ENCODE measurements at places on chromosomes 7 and 10.

GRCh38 chr10:121059351-121059750 lies 208.2 kb downstream of the WDR11 start:
- no peak for DNase-seq

GRCh38 chr10:101321073-101321472 lies 32.9 kb upstream of the BTRC start:
- DNase-seq: no peak

DNA sequence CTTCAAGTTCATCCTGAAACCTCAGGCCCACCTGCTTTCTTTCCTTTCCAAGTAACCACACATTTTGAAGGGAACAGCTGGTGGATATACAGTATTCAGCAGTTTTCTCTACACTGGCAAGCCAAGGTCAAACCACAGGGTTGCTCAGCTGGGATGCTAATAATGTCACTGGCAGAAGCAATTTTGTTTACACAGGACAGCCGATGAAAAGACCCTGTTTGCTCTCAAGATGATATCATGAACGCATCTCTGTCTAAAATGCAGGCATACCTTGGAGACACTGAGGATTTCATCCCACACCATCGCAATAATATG lies 186.2 kb downstream of the USP6NL start:
- no peak for DNase-seq

- DNase-seq: no peak
Observed at GRCh38 chr10:4767033-4767814, 58.8 kb upstream of the AKR1E2 start.

GRCh38 chr7:95246831-95247370 lies 77.4 kb downstream of the PON1 start:
- no peak for DNase-seq

DNA sequence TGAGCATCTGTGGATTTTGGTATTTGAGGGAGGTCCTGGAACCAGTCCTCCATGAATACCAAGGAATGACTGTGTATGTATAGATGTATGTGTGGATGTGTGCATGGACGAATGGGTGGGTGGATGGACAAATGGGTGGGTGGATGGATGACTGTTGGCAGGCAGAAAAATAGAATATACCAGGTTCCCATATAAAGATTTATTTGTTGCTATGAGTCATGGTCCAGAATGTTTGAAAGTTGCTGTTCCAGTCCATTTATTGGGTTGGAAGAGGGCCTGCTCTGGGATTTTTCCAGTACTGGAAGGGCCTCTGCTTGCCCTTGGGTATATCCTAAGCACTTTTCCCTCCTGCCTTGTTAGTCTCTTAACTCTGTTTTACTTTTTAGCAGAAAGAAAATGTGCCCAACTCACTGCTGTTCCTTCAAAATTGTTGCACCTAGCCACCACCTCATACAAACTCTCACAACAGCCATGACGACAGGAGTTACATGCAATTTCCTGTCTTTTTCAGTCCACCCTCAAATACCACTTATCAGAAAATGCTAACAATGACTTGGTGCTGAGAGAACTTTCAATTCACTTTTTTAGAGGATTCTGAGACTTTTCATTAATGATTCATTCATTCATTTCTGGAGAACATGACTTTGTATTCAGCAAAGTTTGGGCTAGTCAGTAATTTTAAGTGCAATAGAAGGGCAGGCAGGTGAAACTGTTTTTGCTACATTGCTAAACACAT lies 108.1 kb downstream of the EEPD1 start:
- no peak for DNase-seq

DNA sequence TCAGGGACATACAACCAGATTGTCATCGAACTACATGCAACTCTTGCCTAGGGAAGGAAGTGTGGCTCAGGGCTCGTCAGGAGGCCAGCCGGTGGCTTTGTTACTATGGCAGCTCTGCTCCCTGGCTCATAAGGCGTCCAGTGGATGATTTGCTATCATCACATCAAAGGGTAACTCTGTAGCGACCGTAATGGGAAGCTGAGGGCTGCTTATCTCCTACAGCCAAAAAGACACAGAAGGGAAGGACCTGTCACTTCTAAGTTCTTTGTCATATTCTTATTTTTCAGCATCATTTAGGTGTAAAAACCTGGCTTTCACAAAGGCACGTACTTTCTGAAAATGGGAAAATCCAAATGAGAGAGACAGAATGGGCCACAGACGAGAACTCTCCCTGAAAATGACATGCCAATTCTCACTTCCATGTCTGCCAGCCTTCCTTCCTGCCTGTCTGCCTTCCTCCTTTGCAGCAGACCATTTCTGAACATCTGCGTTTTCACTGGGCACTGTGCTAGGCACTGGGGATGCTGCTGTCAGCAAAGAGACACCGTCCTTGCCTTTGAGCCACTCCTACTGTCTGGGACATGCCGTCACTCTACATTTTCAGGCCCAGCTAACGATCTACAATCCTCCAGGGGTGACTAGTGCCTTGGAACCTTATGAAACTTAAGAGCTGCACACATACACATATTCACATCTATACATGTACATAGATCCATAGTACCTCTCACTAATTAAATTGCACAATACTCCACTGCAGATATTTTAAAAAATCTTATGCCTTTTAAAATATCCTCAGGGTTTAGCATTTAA lies 26.9 kb downstream of the ENKUR start:
- DNase-seq: no peak

GRCh38 chr7:17159500-17160037 lies 138.9 kb upstream of the AHR start:
- no peak for DNase-seq

- DNase-seq: peak; percentile 9
Observed at GRCh38 chr10:11823122-11823988, at the start of gene PROSER2. Gene PROSER2 (plus strand): TSS chr10:11823356. CDS start chr10:11852078, 28,722 bp downstream.

- DNase-seq: no peak
Observed at GRCh38 chr10:10792681-10793080, 225.0 kb upstream of the CELF2 start.

DNA sequence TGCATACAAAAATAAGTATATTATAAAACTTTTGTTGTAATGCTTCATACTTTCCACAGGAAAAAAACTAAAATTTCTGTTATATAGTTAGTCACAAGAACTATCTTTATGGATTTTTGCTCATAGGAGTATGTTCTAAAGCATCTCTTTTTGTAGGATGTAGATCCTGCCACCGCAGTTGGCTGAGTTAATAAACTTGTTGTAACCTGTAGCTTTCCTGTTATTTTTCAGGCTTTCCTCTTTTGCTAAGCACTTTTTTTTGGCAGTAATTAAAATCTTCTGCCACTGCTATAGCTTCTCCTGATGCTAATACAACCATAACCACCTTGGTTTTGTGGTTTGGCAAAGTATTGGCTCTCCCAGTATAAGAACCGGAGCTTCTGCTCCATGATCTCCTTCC lies 60.3 kb downstream of the WNT2 start:
- no peak for DNase-seq

GRCh38 chr10:33125522-33126517 lies 167.8 kb upstream of the ITGB1 start:
- no peak for DNase-seq

DNA sequence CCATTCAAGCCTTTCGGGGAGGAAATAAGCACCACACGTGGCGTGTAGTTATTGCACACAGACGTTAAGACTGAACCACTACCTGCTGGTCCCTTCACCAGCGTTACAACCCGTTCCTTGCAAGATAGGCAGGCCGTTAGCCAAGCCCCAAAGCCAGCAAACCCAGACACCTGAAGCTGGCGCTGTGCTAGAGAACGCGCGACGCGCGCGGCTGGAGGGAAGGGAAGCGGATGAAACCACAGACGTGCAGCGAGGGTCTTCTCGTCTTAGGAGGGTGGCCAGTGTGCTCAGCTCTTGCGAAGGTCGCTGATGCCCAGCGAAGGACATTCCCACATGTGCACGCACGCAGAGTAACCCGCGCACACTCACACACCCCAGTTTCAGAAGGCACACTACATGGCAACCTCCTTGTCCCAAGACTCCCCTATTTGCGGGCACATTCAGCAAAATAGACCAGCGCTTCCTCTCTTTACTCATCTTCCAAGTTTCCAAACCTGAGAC lies 980 bp downstream of the TMEM26 start:
- no peak for DNase-seq

- no peak for DNase-seq
Observed at GRCh38 chr7:29297194-29297890, 102.8 kb downstream of the CHN2 start.

GRCh38 chr7:113291058-113291457 lies 172.7 kb upstream of the SMIM30 start:
- DNase-seq: no peak

DNA sequence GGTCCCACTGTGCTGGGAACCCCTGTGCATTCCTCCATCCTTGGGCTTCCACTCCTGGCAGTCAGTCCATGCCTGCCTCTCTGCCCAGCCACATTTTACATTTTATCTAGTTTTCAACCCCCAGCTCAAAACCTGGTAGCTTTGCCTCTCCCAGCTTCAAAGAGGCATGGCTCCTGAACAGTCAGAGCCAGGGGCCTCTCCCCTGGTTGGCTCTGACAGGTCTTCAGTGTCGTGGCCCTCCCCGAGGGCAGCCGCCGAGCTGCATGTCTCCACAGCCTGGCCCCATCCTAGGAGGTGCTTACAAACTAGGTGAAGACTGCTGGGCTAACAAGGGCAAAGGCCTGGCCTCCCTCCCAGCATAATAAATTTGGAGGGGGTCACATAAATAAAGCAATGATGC lies 14.8 kb downstream of the COBL start:
- DNase-seq: no peak

GRCh38 chr7:116292381-116292780 lies 82.0 kb downstream of the TES start:
- DNase-seq: no peak

- no peak for DNase-seq
Observed at GRCh38 chr7:2726316-2727018, 38.5 kb downstream of the AMZ1 start.

- DNase-seq: no peak
Observed at GRCh38 chr10:1638889-1639419, 98.4 kb downstream of the ADARB2 start.

DNA sequence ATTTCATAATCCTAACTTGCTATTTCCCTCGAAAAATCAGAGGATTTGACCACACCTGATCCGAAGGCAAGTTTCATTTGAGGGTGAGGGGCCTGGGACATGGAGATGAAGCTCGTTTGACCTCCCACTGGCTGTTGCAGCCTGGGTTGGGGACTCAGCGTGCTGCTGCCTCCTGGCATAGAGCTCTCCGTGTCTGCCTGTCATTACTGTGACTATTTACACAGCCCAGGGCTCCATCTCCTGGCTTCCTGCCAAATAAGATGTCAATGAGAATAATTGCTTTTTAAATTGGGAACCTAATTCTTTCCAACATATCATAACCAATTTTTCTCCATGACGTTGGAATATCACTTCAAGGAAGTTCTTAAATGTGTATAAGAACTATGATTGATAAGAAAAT lies 139.3 kb upstream of the COBL start:
- DNase-seq: no peak

DNA sequence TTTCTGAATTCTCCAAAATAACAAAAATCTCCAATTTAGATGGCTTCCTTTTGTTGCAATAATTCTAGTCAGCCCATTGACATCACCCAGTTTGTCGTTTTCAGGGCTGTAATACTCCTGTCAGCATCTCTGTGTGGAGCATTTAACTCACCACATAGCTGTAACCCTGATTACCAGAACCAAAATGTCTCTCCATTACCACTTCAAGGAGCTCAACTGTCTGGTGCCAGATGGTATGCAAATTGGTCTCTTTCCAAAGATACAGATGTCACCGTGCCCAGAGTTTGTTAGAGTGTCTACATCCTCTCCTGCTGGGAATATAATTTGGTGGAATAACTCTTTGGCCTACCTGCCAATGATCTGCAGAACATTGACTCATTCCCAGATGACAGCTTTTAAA lies 350.3 kb upstream of the POT1 start:
- no peak for DNase-seq

- DNase-seq: no peak
Observed at GRCh38 chr10:22629126-22629525, 85.3 kb downstream of the PIP4K2A start.

- no peak for DNase-seq
Observed at GRCh38 chr7:134993877-134994456, 7.7 kb downstream of the AGBL3 start.

DNA sequence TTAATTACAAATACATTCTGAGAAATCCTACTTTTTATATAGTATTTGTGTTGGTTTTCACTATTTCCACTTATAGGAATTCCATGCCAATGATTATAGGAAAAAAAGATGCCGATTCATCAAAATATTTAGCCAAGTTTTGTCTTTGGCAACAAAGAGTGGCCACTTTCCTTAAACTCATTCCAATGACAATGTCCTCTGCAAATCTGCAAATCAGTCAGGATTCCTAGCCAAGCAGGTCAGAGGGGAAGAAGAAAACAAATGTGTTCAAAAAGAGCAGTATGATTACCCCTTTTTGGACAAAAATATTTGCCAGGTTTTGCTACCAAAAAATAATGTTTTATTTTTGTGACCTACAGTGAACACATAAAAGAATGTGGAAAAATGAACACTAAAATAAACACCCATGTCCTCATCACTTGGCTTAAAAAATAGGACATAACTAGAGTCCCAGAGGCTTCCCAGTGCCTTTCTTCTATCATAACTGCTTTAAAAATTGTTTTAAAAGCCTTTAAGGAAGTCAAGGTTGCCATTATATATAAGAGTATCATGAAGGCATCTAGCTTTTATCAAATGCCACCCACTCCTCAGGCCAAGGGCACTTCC lies 125.9 kb downstream of the ADAM12 start:
- DNase-seq: no peak

GRCh38 chr7:159125955-159126270 lies 18.8 kb downstream of the VIPR2 start:
- DNase-seq: no peak

GRCh38 chr7:101428093-101428866 lies 65.6 kb downstream of the COL26A1 start:
- no peak for DNase-seq

DNA sequence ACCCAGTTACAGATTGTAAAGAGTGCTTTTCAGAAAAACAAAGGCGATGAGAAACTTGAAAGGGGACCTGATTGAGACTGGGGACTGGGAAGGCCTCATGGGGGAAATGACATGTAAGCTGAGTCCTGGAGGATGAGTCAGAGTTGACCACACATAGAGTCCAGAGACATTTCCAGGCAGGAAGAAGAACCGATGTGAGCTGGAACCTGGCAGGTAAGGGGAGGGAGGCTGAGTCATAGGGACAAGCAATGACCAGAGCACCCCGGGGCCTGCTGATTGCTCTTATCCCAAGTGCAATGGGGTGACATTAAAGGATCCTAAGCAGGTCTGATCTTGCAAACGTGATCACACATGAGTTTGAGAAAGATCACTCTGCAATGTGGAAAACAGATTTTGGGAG lies 11.7 kb downstream of the TLL2 start:
- DNase-seq: no peak

GRCh38 chr10:95445223-95445836 lies 115.8 kb downstream of the SORBS1 start:
- no peak for DNase-seq

DNA sequence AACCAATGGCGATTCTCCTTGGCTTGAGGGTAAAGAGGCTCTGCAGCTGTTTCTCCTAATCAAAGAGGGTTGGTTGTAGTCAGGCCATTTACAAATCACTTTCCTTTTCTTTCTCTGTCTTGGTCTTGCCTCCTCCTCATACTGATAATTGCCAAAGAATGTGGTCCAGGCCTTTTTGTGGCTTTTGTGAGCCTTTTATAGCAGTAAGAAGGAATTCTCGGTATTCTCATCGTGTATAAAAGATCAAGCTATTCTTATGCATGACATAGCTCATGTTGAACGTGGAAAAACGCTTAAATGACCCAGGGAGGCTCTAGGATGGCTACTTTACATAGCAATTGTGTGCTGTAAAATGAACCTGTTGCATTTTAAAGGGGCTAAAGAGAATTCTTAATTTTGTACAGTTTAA lies 62.6 kb downstream of the RBM20 start:
- DNase-seq: no peak

GRCh38 chr7:7051206-7051877 lies 131.0 kb upstream of the C1GALT1 start:
- no peak for DNase-seq

All from activated CD4-positive, alpha-beta T cell treated with anti-CD3 and anti-CD28 coated beads, Interleukin-2, amount 50 U/mL, for 24 hours (primary cell).